ENCODE measurements at places on chromosomes 11 and 22. TPM values are rescaled to one million over a fixed set of nuclear protein-coding genes. Genes with fewer than 3 reads are reported as not detected.

The GPHA2 gene
- not detected for total RNA-seq

GRCh38 chr11:111095327-111095726 is 150.2 kb upstream of the POU2AF2 start:
- no peak for DNase-seq

GRCh38 chr11:128905345-128906184 is 14.4 kb downstream of the KCNJ5 start:
- DNase-seq = peak; percentile 15

- DNase-seq = no peak
These were observed at the start of gene LRP5 for GRCh38 chr11:68312117-68312779. LRP5 (plus strand) TSS chr11:68312591; CDS start chr11:68312715, 124 bp downstream.

DNA sequence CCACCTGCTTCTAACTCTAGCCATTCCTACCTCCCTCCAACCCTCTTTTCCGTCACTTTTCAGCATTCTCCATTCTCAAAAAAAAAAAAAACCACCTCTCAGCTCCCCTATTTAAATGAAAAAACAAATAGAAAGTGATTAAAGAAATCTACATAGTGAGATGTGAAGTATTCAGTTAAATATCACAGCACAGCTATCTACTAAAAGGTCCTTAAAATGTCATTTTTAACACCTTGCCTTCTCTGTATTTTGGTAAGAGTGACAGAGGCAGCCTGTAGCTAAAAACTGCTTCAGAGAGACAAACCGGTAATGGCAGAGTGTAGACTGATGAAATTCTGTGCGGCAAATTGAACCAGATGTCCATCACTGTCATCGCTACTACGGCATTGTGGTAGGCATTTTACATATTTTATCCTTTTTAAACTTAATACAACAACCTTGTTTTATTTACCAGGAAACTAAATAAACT is 346 bp upstream of the ALG9 start:
- no peak for DNase-seq

DNA sequence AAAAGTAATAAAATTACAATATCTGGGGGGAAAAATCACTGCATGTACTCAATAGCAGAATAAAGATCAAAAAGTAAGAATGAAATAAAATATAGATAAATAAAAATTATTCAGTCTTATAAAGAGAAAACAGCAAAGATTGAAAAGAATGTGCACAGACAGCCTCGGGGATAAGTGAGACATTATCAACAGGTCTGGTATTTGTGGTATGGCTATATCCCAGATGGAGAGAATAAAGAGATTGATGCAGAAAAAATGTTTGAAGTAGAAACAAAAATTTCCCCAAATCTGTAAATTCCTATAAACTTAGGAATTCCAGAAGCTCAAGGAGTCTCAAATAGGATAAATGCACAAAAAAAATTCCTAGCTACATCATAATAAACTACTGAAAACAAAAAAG is 74.5 kb upstream of the LUZP2 start:
- DNase-seq = no peak

GRCh38 chr11:58609723-58610122 is 12.7 kb upstream of the CNTF start:
- DNase-seq = no peak

DNA sequence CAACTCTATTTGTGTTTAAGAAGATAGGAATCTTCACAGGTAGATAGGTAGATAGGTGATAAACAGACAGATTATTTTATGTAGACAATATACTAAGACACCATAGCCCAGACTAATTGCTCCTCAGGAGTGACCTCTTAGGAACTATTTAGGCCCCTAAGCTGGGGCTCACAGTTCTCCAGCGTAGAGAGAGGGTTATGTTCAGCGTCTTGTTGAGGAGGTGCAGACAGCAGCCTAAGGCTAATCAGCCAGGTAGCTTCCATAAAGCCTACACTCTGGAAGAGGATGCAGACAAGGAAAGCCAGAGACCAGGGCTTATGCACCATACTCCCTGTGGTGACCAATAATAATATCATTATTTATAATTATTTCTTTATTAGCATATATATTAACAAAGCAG is 705.2 kb downstream of the LRRC4C start:
- DNase-seq = no peak

GRCh38 chr11:45538363-45538762 is 127.1 kb downstream of the CHST1 start:
- DNase-seq = no peak

DNA sequence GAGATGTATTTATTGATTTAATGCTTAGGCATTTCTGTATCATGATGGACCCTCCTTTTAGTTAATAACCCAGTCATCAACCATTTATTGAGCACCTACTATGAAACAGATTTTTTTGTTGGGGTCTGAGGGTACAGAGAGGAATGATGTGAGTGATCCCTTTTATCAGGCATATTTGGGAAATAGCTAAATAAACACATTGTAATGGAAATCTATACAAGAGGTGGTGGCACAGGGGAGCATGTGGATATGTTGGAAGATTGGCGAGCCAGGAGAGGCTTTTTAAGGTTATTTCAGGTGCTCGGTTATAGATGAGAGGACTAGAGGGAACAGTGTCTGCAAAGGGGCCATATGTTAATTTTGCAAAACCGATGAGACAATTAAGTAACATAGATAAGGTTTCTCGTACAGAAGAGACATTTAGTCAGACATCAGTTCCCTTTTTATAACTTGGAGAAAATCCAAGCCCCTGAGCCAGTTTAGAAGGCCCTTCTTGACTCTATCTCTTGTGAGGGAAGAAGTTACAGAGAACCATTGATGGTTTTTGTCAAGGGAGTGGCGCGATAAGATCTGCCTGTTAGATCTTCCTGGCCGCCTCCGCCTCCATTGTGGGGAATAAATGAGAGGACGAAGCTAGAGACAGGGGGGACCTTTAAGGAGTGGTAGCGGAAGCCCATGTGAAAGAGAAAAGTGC is 2.0 kb downstream of the ATXN10 start:
- DNase-seq = no peak
